ENCODE measurements at places on chromosomes 2 and 18.

DNA sequence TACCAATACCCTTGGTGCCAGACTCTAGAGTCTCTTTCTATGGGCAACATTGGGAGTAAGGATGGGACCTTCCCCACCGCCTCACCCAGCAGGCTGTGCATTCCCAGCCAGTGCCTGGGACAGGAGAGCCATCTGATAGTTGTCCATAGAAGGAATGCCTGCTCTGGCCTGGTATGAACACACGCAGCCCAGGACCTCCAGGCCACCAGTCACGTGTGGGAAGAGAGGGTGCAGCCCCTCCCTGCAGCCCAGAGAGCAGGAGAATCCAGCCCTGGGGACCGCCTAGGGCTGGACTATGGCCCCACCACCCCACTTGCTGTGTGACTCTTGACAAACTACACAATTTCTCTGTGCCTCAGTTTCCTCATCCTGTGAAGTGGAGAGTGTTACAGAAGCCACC lies 52.5 kb upstream of the ID2 start:
- DNase-seq, result no peak

DNA sequence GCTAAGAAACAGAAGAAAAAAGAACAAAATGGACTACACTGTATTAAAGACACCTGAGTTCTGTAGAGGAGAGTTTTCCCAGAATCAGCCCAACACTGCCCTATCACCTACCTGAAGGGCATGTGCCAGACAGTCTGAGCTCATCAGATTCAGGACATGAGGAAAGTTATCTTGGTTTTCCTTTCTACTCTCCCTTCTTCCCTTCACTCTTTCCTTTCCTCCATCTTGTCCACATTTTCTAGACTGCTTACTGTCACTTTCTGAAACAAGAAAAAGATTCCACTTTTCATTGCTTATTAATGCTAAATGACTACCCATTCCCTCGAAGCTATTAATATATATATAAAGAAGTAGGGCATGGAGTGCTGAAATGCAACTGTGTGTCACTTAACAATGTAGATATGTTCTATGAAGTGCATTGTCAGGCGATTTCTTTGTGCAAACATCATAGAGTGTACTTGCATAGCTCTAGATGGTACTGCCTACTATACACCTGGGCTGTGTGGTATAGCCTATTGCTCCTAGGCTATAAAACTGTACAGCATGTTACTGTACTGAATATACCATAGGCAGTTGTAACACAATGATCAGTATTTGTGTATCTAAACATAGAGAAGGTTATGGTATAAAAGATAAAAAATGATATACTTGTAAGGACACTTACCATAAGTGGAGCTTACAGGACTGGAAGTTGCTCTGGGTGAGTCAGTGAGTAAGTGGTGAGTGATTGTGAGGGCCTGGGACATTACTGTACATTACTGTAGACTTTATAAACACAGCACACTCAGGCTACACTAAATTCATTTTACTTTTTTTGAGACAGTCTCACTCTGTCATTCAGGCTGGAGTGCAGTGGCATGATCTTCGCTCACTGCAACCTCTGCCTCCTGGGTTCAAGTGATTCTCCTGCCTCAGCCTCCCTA lies 145.5 kb upstream of the ITGA6 start:
- DNase-seq, result no peak

DNA sequence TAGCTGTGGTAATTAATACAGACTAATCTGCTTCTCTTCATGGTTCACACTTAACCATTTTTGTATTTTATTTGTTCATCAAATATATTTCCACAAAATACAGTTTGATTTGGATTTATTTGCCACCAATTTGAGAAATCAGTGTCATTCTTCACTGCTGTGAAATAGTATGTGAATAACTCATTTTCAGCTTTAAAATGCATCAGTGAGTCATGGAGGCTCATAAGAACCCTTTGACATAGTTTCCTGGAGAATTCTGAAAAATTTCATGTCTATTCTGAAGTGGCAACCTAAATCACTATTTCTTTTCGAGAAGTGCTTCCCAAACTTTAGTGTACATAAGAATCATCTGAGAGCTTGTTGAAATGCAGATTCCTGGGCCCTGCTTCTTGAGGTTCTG lies 1026.7 kb upstream of the ACVR2A start:
- no peak for DNase-seq

GRCh38 chr2:7011356-7012083 lies 94.3 kb downstream of the RNF144A start:
- DNase-seq, result no peak

DNA sequence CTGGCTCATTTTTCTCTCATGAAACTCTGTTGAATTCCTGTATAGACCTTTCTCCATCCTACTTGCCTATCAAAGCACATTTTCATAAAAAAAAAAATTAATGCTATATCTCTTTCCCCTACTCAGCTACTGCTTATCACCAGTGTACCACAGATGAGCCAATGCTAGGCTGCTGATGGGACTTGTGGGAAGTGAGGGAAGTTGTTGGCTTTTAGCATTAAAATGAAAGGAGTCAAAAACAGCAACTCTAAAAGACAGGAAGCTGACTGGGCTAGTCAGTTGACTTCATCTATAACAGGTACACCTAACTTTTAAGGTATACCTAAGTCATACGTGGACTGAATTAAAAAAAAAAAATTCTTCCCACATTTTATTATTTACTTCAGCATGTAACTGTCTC lies 102.1 kb downstream of the FAM117B start:
- no peak for DNase-seq

DNA sequence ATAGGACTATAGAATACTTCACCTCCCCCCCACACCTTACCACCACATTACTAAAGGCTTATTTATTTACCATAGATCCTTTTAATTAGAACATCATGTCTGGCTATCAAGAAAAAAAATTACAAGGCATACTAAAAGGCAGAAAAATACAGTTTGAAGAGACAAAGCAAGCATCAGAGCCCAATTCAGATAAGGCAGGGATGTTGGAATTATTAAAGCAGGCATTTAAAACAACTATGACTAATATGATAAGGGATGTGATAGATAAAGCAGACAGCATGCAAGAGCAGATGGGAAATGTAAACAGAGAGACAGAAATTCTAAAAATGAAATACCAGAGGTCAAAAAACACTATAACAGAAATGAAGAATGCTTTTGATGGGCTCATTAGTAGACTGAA lies 55.4 kb upstream of the SMIM21 start:
- DNase-seq, result no peak

DNA sequence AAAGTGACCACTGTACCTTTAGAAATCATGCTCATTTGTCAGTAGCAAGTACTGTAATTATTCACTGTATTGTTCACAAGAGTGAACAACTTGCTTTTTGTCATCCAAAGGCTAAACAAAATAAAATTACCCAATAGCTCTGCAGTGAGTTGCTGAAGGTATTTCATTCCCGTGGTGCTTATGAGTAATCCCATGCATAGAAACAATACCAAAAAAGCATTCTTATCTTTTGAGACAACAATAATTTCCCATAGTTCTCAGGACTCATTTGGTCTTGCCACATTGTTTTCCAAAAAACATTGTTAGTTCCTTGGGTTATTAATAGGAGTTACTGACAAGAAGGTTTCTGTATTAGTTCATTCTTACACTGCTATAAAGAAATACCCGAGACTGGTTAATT lies 503.2 kb upstream of the FAM98A start:
- DNase-seq, result no peak

GRCh38 chr2:166413255-166413654 lies 37.5 kb upstream of the SCN9A start:
- no peak for DNase-seq
